ENCODE measurements at places on chromosomes 11 and 22.

GRCh38 chr11:122802876-122803275, 35.4 kb upstream of the CRTAM start:
- no peak for DNase-seq

GRCh38 chr11:40037005-40037404, 1422.4 kb downstream of the LRRC4C start:
- DNase-seq, result no peak

- no peak for DNase-seq
Measured at GRCh38 chr22:44881624-44882023, 128.2 kb downstream of the PHF21B start.

- DNase-seq, result no peak
Measured at GRCh38 chr11:34308049-34308912, 49.5 kb downstream of the ABTB2 start.
